Kidney glomerular epithelial cell (primary cell): ENCODE measurements at places on chromosomes 16 and 17.
A peak's percentile ranks its signal among the peaks of the same experiment; 100 is the strongest.

- DNase-seq, result no peak
These were observed 4.9 kb downstream of the OR4D1 start for GRCh38 chr17:58153046-58153445.

GRCh38 chr16:50050802-50051201 lies 15.0 kb upstream of the HEATR3 start:
- DNase-seq, result no peak

- peak; percentile 16 for DNase-seq
These were observed 51.0 kb downstream of the VAC14 start for GRCh38 chr16:70749681-70750601.

DNA sequence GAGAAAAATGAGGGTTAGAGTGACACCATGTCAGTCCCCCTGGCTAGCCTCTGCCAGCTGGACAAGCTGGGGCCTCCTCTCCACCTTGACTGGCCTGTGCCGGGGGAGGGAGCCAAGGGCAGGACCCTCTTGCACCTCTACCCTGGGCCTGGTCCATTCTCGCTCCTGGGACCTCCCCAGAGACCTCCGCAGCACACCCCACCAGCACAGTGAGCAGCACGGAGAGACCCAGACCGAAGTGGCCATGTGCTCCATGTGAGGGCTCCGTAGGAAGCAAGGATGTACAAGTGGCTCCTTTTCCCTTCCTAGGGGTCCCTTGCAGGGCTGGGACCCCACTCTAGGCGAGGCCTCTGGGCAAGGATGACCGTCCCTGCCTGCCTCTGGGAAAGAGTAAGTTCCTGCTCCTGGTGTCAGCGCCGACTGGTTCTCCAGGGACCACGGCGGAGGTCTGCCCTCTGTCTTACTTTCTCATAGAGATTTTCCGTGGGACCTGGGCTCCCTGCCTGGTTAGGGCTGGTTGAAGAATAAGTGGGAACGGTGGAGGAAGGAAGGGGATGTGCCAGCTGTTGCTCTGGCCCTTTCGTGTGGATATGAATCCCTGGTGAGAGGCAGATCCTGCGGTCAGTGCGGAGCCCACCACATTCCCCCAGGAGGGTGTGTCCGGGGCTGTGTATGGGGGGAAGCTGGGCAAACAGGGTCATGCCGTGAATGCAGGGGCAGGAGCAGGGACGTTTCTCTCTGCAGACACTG lies 124.2 kb downstream of the METRNL start:
- no peak for DNase-seq

- no peak for DNase-seq
These were observed 5.7 kb downstream of the MGAT5B start for GRCh38 chr17:76873856-76874255.

DNA sequence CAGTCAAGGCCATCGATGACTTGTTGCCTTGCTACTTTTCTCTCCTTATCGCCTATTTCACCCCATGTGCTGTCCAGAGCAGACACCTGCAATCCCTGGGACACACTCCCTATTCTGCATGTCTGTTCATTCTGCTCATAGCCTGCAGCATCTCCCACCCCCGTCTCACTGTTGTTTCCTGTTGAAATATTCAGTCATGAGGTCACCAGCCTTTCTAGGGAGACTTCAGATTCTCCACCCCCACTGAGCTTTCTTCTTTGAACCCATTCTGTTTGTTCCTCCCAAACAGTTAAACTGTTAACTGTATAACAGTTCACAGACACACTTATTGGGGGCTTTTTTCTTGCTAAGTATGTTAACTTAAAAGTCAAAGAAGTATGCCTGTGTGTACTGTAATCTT lies 94.4 kb downstream of the AATF start:
- no peak for DNase-seq
